Esophagus muscularis mucosa (tissue), 4 donors: ENCODE measurements at places on chromosomes 11 and 22.

DNA sequence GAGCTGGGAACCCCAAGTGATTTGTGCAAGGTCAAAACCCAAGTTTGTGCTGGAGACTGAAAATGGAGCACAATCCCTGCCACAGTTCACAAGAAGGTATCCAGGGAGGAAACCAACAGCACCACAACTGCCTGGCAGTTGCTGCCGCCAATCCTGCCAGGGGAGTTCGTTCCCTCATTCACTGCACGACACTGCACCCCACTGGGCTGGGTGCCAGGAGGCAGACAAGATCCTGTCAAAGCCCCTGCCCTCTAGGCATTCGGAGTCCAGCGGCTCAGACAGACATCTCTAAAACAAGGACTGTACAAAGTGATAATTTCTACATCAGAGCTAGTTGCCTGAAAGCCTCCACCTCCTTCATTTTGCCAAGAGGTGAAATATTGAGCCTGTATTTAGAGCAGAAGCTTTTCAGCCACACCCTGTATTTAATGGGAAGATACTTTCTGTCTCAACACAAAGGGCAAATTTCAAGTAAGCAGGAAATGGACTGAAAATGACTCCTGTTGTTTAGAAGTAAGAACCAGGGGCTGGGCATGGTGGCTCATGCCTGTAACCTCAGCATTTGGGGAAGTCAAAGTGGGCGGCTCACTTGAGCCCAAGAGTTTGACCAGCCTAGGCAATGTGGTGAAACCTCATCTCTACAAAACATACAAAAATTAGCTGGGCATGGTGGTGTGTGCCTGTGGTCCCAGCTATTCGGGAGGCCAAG lies 277.4 kb upstream of the NARS2 start:
- DNase-seq, result no peak

DNA sequence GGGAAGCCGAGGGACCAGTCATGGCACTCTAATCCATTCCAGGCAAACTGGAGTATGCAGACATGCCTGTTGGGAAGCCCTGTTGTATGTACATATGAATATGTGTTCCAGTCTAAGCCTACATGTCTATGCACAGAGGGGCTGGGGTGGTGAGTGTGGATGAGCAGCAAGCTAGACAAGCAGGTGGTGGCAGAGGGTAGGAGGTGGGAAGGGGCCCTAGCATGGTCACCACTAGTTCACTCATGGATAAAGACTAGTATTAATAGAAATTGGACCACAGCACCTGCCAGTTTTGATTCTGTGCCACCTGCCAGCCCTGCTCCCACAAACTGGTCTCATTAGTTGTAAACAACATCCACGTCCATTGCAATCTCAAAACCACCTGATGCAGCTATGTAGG lies 1.5 kb downstream of the THRSP start:
- DNase-seq, result no peak

DNA sequence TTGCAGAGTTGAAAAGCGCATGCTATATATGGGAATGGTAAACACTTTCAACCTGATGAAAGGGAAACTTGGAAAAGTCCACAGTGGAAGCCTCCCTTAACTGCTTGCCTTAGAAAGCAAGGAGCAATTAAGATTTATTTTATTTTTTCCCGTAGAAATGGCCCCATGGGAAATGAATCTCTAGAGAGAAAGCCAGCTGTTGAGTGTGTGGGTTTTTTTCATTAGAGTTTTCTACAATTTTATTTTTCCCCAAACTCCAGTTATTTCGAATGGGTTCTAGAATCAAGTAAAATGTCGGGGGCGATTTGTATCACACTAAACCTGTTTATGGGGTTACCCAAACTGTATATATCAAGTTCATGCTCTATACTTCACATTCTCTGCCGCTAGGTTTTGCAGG lies at the start of gene OR5M3:
Gene OR5M3, minus strand, starts transcription at position 101 of the 400 bp plus-strand sequence. CDS start 2,855 bp downstream, outside the sequence.
- no peak for DNase-seq

GRCh38 chr11:20022363-20023081 lies 137.8 kb downstream of the DBX1 start:
- DNase-seq, result no peak

GRCh38 chr11:44308923-44309477 lies 939 bp downstream of the ALX4 start:
- DNase-seq, result no peak

DNA sequence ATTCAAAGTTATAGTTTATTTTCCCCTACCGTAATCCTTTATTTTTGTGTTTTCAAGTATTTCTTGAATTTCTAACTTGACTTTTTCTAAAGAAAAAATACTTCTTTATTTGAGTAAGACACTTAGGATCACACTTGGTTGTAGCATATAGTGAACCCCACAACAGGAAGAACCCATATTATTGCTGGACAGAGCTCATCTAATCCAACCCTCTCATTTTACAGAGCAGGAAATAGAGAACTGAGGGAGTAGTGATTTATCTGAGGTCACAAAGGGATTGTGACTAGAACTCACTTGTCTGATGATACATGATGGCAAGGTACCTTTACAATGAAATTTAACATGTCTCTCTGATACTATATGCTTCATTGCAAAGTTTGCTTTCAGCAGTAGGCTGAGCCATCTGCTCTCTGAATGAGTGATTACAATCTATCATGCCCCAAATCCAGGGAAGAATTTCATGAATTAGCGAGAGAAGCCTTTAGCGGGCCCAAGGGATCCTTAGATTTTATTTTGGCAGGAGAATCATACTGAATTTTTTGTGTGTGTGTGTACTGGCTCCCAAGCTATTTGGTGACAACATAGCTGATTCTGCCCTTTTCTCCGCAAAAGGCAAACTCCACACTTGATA lies 9.8 kb downstream of the SLC17A6 start:
- no peak for DNase-seq

- no peak for DNase-seq
Measured at GRCh38 chr11:10308201-10308954, 3.5 kb downstream of the ADM start.

- DNase-seq, result no peak
Measured at GRCh38 chr11:3920148-3920852, 64.8 kb downstream of the STIM1 start.

- DNase-seq, result peak; percentile 74
Measured at GRCh38 chr11:12409621-12410005, 32.2 kb downstream of the PARVA start.

DNA sequence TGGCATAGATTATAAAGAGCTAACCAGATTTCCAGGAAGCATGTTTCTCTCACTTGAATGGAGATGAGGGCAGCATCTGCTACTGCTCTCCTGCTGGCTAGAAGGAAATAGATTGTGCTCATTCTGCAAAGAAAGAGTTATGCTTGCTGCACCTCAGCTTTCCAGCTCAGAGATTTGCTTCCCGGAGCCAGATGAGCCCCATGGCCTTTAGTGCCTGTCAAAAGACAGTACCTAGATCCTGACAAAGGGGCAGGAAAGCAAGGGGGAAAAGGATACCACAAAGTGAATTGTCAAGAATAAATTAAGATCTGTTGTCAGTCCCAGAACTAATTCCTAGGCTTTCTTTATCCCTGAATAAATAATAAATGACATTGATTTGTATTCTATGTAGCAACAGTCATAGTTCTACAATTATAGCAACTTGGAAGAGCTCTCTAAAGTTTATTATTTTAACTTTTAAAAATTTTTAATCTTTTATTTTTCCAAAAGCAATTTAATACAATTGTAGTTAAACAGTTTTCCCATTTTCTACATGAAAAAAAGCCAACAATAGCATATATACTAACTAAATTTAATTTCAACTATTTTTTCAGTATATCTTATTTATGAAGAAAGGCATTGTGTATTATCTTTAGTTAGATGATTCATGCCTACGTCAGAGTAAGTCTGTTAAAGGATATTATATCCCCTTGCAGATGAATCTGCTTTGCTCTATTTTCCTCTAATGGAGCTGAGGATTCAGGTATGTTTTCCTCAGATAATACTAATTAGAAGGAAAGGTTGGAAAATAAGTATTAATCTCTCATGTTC lies 306.1 kb upstream of the DDI1 start:
- DNase-seq, result no peak

GRCh38 chr22:48536541-48537342 lies 1290.9 kb downstream of the BRD1 start:
- no peak for DNase-seq

GRCh38 chr22:45911601-45912271 lies 65.2 kb downstream of the WNT7B start:
- no peak for DNase-seq

GRCh38 chr11:45457649-45458048 lies 171.5 kb upstream of the SYT13 start:
- no peak for DNase-seq

GRCh38 chr11:122773781-122774266 lies 64.5 kb upstream of the CRTAM start:
- DNase-seq, result no peak

DNA sequence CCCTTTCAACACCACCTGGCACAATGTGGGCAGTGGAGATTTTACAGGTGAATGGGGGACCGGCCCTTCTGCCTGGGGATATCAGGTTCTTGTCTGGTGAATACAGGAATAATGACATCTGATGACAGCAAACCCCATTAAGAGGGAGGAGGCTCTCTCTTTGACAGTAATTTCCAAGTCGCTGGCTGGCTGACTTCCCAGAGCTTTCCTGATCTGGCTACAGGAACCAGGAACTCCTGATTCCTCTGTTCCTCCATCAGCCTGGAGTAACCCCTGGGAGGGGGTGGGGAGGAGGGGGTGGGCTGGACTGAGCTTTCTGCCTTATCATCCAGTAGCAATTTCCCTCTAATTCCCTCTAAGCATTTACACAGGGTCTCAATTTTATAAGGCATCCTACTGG lies 3.7 kb upstream of the MIEF1 start:
- DNase-seq, result no peak

DNA sequence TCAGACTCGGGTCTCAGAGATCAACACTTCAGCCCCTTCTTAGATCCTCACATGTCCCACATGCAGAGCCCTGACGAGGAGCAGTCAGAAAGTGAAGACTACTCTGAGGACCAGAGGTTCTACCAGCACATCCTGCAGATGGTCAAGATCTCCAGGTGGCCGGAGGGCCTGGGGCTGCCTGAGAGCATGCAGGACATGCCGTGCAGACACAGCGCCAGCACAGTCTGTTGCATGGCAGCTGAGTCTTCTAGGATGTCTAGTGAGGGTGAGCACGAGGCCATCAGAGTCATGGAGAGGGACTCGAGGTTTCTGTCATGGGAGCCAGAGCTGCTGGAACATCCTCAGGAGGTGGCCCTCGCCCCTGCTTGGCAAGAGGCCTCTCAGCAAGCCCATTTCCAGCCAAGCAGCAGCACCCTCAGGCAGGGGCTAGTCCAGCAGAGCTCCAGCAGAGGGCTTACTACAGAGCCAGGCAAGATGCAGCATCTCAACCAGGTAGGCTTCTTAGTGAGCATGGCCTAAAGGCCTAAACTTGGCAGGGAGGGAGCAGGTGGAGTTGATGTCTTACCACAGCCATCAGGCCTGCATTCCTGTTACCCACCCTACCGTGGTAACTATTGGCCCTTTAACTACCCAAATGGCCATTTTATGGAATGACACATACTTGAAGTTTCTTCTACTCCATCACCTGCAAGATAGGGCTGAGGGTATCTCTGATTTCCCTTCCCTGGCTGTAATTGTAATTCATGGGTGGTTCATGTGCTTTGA lies 28.7 kb downstream of the CEP164 start:
- DNase-seq, result no peak

- no peak for DNase-seq
Measured at GRCh38 chr11:69140635-69141034, 15.1 kb upstream of the SMIM38 start.

- no peak for DNase-seq
Measured at GRCh38 chr22:37496651-37497050, 10.5 kb upstream of the MFNG start.
